ENCODE measurements at places on chromosomes 12 and 14.

- DNase-seq: no peak
Measured at GRCh38 chr12:19322376-19322775, 116.9 kb upstream of the AEBP2 start.

DNA sequence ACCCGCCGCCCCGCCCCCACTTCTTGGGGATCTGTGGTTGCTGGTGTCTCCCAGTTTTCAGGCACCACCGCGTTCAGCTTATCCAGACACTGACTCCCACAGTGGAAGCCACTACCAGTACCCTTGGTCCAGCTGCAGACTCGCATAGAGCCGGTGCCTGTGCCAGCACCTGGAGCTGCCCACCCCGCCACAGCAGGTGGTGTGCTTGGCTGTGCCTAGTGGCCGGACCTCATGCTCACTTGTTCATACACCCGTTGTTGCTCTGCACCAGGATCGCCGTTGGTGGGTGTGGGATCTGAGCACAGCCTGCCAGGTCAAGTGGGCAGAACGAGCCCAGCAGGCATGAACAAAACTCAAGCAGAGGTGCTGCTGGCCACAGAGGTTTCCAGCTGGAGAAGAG is 673.2 kb downstream of the RERGL start:
- DNase-seq: no peak

GRCh38 chr14:94074534-94074933 is 6.5 kb downstream of the DDX24 start:
- DNase-seq: no peak

- DNase-seq: peak; percentile 2
Measured at GRCh38 chr12:12927211-12928079, 24.5 kb downstream of the GPRC5D start.

DNA sequence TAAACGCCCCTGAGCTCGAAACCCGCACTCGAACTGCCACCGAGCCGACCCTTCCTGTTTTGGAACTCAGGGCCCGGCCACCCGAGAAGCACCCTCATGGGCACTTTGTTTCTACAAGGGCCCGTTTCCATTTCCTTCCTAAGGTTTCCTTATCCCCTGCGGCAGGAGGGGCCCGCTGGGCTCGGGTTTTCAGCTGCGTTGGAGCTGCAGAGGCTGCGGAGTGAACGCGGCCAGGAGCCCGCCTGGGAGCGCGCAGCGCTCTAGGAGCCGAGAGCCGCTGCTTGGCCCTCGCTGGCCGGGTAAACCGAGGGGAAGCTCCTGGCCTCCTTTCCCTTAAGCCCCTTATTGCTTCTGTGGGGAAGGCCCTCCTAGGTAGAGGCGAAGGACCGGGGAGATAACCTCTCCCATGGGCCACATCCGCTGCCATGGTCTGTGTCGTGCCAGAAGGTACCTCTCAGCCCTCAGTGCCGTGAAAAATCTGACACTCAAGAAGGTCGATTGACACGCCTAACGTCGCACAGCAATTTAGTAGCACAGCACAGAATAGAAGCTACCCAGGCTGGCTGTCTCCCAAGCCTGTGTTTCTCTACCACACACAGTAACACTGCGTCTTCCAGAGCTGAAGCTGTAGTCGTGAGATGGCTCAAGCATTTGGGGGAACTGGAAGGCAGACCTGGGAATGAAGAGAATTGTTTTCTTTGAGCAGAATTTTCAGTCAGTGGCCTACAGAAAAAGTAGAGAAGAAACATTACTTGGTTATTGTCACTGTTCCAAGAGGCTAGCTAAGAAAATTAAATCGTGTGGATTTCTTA is 12.9 kb upstream of the CALM1 start:
- no peak for DNase-seq

- no peak for DNase-seq
Measured at GRCh38 chr12:119694111-119694510, 26.2 kb downstream of the PRKAB1 start.

DNA sequence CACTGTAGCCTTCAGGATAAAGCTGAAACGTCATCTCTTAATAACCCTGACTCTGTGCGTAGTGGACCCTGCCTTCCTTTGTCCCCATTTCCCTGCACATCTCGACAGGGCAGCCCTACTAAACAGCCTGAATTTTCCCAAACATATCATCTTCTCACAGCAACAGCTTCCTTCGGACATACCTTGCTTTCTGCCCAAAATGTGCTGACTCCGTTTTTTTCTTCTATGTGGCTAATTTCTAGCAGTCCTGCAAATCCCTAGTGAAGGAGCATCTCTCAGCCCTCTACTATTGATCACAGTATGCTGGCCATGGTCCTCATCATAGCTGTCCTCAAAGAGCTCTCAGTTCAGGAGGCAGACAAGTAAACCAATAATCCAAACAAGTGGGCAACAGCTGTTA is 53.1 kb upstream of the PCED1B start:
- DNase-seq: no peak

- no peak for DNase-seq
Measured at GRCh38 chr12:65755596-65755978, 68.7 kb upstream of the HMGA2 start.

GRCh38 chr12:22256605-22257004 is 77.9 kb downstream of the ST8SIA1 start:
- no peak for DNase-seq

DNA sequence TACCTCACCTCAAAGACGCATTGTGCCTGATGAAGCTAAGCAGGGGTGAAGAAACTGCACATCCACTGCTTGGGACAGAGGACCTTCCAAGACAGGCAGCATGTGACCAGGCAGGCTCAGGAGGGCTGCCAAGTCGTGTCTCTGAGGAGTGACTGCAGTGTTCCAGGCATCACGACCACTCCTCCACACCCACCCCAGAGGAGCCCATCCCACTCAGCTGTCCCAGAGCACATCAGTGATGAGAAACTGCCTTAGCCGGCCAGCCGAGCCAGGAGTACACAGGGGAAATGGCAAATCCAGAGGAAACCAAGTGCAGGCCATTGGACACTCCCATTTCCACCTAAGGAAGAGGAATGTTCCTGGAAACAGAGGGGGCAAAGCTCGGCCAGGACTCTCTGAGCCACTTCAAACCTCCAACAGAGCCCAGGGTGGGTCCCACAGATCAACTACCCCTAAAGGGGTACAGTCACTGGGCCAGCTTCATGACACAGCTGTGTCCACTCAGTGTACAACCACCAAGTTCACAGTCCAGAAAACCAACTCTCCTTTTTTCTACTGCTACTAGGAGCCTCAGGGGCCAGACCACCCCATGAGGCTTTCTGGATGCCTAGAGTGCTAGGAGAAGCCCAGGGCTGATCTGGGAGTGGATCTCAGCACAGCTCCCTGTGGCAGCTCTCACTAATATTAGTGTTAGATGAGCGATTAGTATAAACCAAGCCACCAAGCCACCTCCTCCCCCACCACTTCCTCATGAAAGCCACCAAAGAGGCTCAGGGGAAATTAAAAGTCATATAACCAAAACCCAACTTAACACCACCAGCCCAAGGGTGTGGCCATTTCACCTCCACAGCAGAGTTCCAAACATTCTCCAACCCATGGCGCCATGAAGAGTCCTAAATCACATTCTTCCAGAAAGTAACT is 15.4 kb downstream of the PXN start:
- no peak for DNase-seq

DNA sequence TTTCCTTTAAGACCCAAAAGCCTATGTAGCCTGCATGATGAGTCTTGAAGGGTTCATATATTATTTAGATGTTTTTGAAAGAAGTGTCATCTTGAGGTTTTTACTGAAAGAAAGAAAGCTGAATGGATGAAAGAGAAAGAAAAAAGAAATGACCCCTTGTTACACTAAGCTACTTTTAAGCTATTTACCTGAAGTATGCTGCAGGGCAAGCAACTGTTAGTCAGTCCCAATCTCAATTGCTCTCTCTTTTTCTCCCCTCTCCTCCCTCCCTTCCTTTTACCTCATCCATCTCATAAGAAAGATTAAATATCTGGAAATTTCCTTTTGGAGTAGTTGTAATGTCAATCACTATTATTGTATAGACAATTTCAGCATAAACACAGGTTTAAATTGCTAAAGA is 512.4 kb downstream of the TMTC2 start:
- DNase-seq: no peak

DNA sequence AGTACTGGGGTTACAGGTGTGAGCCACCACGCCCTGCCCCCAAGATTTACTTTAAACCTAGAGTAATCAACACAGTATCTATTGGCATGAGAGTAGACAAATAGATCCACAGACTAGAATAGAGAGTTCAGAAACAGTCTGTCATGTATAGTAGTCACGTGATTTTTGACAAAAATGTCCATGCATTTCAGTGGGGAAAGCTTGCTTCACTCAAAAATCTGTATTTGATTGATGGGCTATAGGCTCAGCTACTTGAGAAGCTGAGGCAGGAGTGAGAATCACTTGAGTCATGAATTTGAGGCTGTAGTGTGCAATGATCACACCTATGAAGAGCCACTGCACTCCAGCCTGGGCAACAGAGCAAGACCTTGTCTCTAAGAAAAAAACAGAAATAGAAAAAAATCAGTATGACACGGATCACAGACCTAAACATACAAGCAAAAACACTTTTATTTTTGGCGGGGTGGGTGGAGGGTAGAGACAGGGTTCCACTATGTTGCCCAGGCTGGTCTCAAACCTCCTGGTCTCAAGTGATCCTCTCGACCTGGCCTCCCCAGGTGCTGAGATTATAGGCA is 7.6 kb upstream of the ORAI1 start:
- DNase-seq: no peak

GRCh38 chr14:65079201-65079600 is 23.1 kb downstream of the MAX start:
- DNase-seq: no peak

- no peak for DNase-seq
Measured at GRCh38 chr14:25150401-25150800, 100.5 kb upstream of the STXBP6 start.

DNA sequence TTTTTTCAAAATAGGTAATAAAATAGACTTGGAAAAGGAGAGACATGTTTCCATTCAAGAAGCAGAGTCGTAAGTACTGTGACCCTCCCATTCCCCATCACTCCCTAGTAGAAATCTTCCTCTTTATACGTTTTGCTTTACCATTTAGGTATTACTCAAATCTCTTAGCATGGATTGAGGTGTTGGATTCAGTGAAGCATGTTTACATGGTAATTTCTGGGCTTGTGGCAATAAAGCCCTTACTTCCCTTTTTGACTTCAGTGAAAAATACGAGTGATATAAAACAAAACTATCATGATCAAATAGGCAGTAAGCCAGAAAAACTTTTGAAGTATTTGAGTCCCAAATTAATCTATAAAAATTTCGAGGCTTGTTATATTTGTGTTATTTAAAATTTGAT is 27.4 kb downstream of the RAB21 start:
- DNase-seq: no peak
